Astrocyte (in vitro differentiated cells and primary cell): ENCODE measurements at places on chromosomes 6 and 20. TPM values are rescaled to one million over a fixed set of nuclear protein-coding genes. Genes with fewer than 3 reads are reported as not detected.
A peak's percentile ranks its signal among the peaks of the same experiment; 100 is the strongest.

DNA sequence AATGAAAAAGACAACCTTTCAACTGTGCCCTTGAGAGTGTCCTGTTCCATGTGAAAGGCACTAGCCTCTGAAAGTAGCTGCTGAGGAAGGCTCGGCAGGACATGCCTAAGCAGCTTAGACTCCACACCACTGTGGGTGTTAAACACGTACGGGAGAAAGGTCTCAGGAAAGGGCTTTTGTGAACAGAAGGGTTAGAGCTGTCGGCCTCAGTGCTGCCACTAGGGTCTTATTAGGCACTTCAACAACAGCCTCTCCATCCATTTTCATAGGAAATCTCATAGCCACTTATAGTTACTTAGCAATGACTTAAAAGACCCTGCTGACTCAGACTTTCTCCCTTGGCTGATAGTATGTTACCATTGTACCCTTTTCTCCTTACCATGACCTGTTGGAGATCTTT, 662.8 kb downstream of the TBC1D32 start:
- no peak for DNase-seq

DNA sequence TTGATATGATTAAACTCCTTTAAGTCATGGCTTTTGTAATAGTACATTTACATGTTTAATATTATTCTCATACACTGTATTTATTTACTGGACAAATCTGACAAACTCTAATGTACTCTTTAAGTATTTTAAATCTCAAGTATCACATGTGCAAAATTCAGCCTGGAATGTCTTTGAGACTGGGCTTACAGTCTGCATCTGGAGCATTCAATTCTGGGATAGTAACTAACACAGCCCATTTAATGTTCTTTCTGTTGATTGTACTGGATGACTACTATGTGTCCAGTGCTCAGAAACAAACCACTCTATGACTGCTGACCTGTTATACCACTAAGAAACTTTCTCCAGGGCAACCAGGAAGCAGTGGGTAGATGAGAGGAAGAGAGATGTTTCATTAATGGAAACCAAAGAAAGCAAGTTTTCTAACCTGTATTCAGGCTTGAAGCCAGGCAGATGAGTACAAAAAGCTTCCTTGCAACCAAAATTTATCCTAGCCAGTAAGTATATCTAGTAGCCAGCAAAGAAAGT, 26.8 kb downstream of the FBXL4 start:
- no peak for DNase-seq

DNA sequence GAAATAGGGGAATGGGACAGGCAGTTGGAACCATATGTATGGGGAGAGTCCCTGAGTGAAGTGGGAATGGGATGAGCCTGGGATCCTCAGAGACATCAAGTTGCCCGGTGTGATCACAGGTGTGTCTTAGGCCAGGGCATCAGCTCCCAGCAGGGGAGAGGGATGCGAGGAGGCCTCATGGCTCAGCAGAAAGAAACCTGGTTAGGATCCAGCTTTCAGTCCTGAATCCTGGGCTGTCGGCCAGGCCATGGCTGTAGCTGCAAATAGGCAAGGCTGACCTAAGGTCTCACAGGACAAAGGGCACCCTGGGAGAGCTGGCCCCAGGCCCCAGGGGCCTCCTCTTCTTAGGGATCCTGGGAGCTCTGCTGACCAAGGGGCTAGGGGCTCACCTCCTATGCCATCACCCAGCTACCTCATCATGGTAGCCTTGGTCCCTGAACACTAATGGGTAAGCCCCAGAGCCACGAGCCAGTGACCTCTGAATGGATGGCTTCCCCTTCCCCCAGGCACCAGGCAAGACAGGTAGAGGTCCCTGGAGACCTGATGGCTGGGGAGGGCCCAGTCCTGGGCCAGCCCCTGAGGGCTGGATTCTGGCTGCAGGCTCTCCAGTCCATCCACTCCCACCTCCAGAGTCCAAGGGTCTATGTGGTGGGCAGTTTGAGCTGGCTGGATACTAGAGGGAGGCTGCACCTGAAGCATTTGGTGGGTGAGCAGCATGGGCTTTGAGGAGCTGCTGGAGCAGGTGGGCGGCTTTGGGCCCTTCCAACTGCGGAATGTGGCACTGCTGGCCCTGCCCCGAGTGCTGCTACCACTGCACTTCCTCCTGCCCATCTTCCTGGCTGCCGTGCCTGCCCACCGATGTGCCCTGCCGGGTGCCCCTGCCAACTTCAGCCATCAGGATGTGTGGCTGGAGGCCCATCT, at the start of gene SLC22A7:
TSS of gene SLC22A7 (plus strand) at position 617 of the 921 bp plus-strand sequence. CDS start at position 716, 99 bp downstream.
- no peak for DNase-seq

DNA sequence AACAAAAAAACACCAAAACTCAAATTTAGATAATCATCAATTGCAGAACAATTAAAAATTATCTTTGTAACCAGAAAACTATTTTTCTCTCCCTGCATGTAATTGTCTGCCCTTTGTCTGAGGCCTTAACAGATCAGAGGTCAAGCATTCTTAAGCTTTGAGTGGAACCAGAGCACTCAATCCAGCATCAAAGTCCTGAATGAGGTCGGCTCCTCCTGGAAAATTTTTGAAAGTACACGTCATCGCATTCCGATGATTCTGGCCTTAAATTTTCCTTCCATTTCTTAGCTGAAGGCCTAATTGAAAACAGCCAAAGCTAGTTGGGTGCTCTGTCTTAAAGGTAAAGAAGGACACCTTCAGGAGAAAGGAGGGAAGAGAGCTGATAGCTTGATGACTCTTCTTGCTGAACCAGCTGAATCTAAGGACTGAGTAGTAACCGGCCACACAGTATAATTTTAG, 510.2 kb upstream of the SULF2 start:
- peak; percentile 98 for DNase-seq

DNA sequence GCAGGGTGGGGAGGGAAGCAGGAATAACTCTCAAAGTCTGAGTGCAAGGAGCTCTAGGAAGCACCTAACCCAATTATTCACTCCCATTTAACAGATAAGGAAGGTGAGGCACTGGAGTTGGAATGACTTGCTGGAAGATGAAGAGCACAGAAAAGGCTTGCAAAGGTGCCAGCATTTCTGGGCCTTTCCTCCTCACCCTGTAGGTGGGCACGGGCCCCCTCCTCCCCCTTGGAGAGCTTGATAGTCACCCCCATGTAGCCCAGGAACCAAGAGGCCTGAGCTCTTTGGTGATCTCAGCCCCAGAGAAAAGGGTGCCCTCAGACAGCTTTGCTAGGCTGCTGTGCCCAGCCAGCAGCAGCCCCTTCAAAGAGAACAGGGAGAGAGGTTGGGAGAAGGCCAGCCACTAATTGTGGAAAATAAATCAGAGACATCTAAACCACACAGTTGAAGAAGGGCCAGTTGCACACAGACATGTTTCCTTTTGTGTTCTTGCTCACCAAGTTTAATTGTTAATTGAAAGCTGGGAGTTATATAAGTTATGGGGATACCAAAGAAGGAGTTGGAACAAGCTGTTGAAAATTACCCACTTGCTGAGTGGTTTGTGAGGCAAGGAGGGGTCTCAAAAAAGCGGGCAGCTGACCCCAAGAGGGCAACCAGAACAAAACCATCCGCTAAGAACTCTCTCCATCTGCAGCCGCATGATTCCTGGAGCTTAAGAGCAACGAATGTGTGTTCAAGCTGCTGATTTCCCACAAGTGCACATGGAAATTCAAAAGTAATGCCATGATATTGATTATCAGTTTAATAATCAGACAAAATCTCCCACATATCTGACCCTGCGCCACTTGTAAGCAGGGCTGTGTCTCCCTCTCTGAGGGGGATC, 77.0 kb downstream of the MRPL14 start:
- DNase-seq = peak; percentile 77

GRCh38 chr20:11549172-11550103, 368.3 kb upstream of the BTBD3 start:
- no peak for DNase-seq

GRCh38 chr6:12010635-12011275, 1.4 kb upstream of the HIVEP1 start:
- DNase-seq = no peak

Gene MLN
- total RNA-seq = not detected in 2 replicates
